ENCODE measurements at places on chromosomes 2 and 18.

DNA sequence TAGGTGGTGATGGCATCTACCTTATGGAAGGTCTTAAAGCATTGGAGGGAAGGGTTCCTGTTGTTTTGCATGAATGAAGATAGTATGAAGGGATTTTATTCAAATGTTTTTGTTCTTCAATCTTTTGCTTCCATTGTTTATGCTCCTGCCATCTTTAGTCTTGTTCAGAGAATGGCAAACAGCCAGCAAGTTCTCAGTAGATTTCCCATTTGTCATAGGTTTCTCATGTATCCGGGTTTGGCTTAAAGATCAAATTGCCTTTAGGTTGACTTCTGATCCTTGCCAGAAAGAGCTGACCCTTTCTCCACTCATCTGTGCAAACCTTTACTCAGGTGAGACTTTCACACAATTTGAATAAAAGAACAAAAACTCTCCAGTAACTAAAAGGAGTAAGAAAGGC is 44.2 kb upstream of the STAT4 start:
- DNase-seq = no peak

DNA sequence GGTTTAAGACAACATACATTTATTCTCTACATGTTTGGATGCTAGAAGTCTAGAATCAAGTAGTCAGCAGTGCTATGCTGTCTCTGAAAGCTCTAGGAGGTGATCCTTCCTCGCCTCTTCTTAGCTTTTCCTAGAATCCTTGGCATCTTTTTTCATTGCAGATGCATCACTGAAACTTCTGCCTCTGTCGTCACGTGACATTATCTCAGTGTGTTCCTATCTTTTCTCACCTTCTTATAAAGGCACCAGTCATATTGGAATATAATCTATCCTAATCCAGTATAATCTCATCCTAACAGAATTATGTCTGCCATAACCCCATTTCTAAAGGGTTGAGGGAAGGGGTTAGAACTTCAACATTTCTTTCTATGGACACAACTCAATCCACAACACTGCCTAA is 851.2 kb upstream of the CRIM1 start:
- no peak for DNase-seq

GRCh38 chr18:73952296-73952946 is 195.2 kb downstream of the FBXO15 start:
- no peak for DNase-seq

DNA sequence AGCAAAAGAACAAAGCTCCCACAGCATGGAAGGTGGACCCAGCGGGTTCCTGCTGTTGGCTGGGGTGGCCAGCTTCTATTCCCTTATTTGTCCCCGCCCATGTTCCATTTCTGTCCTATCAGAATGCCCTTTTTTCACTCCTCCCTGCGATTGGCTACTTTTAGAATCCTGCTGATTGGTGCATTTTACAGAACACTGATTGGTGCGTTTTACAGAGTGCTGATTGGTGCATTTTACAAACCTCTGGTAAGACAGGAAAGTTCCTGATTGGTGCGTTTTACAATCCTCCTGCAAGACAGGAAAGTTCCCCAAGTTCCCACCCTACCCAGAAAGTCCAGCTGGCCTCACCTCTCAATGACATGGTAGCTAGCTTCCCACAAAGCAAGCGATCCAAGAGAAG is 40.2 kb upstream of the UGP2 start:
- no peak for DNase-seq

- no peak for DNase-seq
Observed at GRCh38 chr18:61335684-61336555, 2.7 kb downstream of the CDH20 start.

DNA sequence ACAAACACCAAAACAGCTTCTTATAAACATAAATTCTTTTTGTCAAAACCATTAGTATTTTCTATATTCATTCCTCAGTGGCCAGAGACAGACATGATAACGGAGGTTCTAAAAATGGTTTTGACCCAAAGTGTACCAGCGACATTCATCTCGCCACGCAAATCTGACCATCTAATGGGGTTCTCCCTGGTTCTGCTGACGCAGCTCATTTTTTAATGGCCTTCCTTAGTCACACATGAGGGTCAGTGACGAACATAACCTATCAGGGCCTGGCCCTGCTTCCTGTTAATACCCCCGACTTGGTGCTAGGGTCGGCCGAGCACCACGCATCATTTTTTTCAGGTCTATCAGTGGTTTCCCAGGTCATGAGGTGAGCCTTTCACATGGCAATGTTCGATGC is 45.9 kb upstream of the ARL4C start:
- DNase-seq = no peak

- DNase-seq = no peak
Observed at GRCh38 chr2:134459706-134460406, 206.0 kb downstream of the MGAT5 start.

DNA sequence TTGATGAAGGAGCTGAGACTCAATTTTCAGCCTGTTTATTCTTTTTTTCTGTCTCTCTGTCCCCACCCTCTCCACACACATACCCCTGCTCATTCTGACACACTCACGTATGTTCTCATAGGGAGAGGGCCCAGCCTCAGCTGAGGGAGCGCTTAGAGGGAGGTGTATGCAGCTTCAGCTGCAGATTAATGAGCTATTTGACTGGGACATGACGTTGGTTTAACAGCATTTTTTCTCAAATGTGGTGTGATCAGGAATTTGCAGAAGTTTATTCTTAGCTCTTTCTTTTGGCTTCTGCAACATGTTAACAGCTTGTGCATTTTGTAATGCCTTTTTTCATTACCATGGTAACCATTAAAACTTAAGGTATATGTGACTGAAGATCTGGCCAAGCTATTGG is 1547.1 kb upstream of the PIK3C3 start:
- DNase-seq = no peak

GRCh38 chr2:110979471-110980338 is 141.0 kb upstream of the BCL2L11 start:
- no peak for DNase-seq

GRCh38 chr2:189409131-189409530 is 32.1 kb upstream of the WDR75 start:
- no peak for DNase-seq

- no peak for DNase-seq
Observed at GRCh38 chr18:66119347-66119746, 368.5 kb downstream of the CDH7 start.

DNA sequence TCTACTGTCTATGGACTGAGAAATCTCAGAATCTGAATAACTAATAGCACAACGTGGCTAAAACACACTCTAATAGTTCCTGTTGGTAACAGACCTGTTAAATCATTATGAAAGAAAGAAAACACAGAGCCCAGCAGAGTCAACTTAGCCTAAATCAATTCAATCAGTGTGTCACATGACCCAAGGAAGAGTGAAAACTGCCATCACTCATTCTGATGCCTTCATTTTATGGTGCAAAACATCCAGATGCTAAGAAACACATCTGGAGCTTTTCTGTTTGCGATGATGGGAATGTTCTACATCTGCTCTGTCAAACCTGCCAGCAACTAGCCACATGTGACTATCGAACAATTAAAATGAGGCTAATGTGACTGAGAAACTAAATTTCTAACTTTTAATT is 295.7 kb upstream of the TRIB2 start:
- DNase-seq = no peak

DNA sequence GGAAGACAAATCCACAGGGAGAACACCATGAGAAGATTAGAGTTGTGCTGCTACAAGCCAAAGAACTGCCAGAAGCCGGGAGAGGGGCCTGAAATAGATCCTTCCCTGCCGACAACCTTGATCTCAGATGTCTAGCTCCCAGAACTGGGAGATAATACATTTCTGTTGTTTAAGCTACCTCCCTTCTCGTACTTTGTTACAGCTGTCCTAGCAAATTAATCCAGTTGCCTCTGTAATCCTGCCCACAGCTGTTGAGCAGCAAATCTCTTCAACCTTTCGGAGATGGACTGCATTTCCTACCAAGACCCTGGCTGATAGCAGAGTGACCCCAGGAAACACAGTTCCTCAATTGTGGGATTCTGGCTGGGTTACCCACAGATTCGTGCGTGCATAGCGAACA is 2.6 kb upstream of the TBC1D8 start:
- no peak for DNase-seq

DNA sequence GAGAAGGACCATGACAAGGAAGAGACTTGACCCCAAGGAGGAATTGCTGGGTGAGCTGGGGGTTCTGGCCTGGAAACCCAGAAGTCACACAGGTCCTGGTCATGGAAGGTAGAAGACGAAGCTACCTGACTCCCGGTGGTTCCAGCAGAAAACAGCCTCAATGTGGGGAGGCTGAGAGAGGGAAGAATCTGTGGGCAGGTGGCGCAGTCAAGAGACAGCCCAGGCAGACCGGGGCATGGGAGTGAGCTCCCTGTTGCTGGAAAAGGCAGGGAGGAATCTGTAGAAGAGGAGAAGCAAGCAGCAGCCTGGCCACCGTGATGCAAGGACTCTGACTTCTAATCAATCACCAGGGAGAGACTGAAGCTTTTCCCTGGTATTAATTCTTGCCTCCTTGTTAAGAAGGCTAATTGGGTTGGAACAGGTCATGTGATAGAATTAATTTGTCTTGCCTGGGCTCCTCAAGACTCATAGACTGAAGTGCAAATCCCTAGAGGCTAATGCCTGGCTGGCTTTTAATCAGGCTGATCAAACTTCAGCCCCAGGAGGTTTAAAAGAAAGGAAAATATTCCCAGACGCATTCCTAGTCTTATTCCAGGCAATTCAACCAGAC is 30.1 kb downstream of the CNGA3 start:
- DNase-seq = no peak

DNA sequence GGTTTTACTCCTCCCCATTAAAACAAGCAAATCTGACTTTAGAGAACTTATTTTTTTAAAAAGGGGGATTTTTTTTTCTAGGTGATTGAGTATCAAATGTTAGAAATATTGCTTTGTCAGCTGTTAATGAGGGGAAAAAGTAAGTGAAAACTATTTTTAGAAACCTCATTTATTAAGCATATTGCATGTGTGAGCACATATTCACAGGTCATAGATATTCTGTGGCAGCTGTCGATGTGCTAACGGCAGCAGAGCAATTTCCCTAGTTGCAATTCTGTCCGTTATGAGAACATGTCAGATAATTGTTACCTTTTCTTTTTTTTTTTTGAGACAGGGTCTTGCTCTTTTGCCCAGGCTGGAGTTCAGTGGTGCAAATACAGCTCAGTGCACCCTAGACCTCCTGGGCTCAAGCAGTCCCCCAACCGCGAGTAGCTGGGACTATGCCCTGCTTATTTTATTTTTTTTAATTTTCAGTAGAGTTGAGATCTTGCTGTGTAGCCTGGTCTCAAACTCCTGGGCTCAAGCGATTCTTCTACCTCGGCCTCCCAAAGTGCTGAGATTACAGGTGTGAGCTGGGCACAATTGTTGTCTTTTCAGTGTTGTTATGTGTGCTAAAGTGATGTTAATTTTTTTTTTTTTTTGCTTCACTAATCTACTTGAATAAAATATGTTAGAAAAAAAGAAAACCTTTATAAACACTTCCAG is 69.8 kb downstream of the MTA3 start:
- no peak for DNase-seq

GRCh38 chr2:95115418-95115817 is 6.2 kb downstream of the MRPS5 start:
- DNase-seq = peak; percentile 43
